ENCODE measurements at places on chromosomes 16 and 17. TPM values are rescaled to one million over a fixed set of nuclear protein-coding genes. Genes with fewer than 3 reads are reported as not detected.

- no peak for DNase-seq
These were observed 2.3 kb upstream of the UBALD2 start for GRCh38 chr17:76262732-76263344.

Gene PABPN1L
- not detected for polyA plus RNA-seq

- no peak for DNase-seq
These were observed 368.2 kb downstream of the SLC39A11 start for GRCh38 chr17:72724267-72724666.

- DNase-seq: no peak
These were observed 39.4 kb upstream of the B4GALNT2 start for GRCh38 chr17:49093131-49093530.

- DNase-seq: no peak
These were observed 125.9 kb downstream of the OR1D5 start for GRCh38 chr17:2937331-2938003.

DNA sequence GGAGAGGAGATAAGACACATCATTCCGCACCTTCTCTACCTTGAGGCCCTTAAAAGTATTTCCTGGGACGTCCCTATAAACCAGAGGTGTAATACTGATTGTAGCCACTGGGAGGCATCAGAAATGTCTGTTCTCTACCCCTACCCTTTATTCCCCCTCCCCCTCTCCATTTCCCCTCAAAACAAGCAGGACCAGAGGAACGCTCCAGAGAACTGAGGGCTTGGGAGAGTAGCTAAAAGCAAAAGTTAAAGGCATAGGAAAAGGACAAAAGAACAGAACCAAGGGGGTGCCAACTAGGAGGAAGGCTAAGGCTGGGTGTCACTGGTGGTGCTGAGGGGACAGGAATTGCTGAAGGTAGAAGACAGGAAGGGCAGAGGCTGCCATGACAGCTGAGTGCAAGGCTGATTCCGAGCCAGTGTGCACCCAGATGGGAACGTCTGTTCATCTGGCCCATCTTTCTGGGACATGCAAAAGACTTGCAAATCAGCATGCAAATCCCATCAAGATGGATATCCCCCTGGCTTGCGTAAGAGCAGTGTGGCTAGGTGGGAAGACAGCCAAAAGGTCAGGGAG, 6.7 kb downstream of the CAMTA2 start:
- peak; percentile 58 for DNase-seq

Gene ZNF423
- polyA plus RNA-seq: 29.1 TPM

Gene ABCC3
- polyA plus RNA-seq: 10.2 TPM

Gene SAMD14
- 19.0 TPM for polyA plus RNA-seq

DNA sequence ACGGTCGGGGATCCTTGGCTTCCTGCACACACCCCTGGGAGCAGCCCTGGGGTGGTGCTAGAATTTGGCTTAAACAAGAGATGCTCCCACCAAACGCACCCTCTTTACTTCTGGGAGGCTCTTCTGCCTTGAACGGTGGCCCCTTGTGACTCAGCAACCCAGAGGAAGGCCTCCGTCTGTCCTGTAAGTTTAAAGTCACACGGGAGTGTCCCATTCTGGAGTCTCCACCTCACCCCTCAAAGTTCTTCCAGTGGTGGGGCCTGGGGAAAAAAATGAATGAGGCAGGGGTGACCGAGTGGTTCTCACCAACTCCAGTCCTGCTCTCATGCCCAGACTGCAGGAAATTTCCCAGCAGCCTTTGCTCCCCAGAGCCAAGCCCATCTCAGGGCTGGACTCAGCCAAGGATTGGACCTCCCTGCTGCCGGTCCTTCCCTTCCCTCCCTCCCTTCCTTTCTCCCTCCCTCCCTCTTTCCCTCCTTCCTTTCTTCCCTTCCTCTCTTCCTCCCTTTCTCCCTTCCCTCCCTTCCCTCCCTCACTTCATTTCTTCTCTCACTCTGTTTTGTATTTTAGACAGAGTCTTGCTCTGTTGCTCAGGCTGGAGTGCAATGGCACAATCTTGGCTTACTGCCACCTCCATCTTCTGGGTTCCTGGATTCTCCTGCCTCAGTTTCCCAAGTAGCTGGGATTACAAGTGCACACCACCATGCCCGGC, 11.4 kb downstream of the ITGAD start:
- no peak for DNase-seq

- no peak for DNase-seq
These were observed 392.1 kb downstream of the CNTNAP4 start for GRCh38 chr16:76669288-76669687.

DNA sequence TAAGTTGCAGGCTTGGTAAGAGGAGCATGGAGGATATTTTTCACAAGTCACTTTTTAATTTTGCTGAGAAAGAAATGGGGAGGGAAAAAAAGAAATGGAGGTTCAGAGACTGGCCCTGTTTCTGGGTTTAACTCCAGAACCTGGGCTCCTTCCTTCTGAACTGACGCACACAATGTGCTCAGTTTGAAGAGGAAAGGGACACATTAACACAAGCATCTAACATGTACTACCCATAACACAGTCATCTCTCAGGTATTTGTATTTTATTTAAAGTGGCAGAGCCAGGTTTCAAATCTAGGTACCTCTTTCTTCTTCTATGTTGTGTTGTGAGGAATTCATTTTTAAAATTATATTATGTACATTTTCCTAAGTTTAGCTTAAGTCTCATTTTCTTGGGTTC, 5.3 kb upstream of the TMEM100 start:
- DNase-seq: no peak

Gene CDH3
- polyA plus RNA-seq: 71.9 TPM

Gene ARL5C
- polyA plus RNA-seq: 0.27 TPM

- no peak for DNase-seq
These were observed 23.4 kb upstream of the KRT24 start for GRCh38 chr17:40726919-40727318.

DNA sequence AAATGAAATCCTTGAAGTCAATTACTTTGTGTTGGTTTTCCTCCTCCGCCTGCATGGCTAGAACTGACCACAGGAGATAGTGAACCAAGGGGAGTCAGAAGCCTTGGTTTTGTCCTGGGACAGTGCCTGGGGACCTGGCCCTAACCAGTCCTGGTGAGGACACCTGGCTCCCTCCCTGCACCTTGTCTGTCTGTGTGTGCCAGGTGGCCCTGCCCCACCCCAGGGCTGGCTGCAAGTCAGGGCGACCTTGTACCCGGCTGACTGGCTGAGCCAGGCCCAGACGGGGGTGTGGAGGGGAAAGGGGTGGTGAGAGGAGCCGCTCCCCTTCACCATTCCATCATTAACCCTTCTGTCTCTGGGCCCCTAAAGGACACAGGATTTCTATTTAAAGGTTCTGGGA, 3.4 kb downstream of the RAPGEFL1 start:
- DNase-seq: no peak

DNA sequence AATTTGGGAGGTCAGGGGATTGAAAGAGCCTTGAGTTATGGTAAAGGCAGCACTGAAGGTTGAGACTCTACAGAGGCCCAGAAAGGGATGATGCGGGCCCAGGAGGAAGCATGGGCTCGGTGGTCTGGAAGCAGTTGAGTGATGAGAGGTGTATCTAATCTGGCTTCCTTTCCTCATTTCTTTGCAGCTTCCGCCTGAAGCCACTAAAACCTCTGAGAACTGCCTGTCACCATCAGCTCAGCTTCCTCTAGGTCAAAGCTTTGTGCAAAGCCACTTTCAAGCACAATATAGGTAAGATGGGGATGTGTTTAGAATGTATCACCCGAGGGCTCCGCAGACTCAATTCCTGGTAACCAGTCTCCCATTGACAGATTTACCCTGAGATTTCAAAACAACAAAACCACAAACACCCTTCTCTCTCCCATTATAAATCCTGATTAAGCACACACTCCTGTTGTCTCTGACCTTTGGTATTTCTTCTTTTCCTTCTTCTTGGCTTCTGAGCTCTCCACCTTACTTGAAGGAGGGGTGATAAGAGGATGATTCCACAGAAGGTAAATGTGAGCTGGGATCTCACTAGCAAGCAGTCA, 21.2 kb downstream of the USP43 start:
- no peak for DNase-seq

DNA sequence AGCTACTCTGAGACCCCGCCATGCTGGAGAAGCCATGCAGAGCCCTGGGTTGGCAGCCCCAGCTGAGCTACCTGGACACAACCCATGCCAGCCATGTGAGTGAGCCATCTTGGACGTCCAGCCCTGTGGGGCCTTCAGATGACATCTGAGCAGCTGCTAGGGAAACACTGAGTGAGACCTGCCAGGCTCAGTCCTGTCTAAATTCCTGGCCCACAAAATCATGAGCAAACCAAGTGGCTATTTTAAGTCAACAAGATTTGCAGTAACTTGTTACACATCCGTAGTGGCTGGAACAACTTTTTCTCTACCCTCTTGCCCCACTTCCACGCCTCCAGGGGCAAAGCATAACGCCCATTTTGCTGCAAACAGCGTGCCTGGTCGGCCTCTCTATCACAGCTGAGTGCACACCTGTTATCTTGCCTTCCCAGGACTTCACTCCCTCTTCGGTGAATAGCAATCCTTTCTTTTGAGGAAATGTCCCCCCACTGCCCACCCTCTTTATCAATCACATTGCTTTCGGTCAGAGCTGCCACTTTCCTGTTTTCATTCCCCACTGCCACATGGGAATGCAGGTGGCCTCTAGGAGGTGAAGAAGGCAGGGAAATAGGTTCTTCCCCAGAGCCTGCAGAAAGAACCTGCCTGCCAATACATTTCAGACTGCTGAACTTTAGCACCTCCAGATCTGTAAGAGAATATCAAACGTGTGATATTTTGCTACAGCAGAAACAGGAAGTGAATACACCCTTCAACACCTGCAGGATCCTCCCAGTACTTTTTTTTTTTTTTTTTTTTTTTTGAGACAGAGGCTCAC, 7.4 kb upstream of the SCIMP start:
- no peak for DNase-seq
